SK-N-SH (cell line): ENCODE measurements at places on chromosomes 5 and 9.
A peak's percentile ranks its signal among the peaks of the same experiment; 100 is the strongest.

GRCh38 chr9:27165670-27166069 is 56.6 kb downstream of the TEK start:
- no peak for DNase-seq

- DNase-seq = no peak
Observed at GRCh38 chr9:13597427-13597826, 317.9 kb upstream of the MPDZ start.

DNA sequence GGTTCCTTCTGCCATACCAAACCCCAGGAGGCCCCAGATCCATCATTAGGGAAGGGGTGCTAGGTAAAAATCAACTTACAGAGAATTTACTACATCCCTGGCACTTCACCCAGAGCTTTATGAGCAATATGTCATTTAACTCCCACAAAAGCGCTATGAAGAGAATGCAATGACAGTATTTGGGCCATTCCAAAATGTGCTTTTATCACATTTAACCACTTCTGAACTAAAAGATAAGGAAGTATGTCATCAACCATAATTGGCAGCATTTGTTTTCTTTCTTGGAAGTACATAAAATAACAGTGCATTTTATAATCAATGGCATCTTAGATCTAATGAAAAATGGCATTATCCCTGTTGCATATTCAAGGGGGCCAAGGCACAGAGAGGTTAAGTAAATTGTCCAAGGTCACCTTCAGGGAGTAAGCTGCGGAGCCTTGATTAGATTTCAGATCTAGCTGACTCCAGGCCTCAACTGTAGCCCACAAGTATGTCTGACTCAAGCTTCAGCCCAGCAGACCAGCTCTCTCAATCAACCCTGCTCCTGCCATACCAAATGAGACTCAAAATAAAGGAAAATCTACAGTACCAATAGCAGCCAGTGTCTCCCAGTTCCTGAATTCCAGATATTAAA is 16.5 kb downstream of the SH3TC2 start:
- no peak for DNase-seq

DNA sequence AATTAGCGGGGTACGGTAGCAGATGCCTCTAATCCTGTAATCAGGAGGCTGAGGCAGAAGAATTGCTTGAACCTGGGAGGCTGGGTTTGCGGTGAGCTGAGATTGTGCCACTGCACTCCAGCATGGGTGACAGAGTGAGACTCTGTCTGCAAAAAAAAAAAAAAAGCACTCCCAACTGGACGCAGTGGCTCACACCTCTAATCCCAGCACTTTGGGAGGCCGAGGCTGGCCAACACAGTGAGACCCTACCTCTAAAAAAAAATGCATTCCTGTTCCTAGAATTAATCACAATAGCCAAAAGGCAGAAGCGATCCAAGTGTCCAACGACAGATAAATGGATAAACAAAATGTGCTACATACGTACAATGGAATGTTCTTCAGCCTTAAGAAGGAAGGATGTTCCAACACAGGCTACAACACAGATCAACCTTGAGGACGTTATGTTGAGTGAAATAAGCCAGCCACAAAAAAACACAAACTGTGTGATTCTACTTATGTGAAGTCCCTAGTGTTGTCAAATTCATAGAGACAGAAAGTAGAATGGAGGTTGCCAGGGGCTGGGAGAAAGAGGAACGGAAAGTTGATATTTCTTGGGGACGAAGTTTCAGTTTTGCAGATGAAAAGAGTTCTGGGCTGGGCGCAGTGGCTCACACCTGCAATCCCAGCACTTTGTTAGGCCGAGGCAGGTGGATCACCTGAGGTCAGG is 13.8 kb downstream of the FAM78A start:
- no peak for DNase-seq

DNA sequence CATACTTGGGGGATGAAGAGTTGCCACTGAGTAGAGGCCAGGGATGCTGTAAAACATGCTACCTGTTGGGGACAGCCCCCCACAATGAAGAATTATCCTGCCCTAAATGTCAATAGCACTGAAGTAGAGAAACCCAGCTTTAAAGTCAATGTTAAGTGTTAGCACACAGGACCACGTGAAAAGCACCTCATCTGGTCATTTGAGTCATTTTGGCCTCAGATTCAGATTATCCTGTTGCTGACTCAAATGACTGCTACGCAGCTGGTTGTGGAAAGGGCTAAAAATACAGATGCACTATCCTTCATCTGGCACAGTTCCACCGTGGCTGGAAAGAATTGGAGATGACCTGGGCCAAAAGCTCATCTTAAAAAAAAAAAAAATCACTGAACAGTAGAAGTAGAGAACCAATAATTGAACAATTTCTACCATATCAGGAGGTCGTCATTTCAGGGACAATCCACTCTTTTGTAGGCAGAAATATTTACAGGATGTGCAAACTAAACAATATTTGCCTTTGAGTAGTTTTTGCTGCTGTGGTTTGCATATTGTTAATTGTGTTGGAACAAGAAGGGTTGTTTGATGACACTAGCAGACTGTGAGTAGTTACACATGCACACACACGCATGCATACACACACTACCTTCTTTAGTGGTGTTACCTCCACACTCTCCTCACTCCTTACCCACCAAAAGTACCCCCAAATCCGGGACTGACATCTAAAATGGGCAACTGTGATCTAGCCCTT is 195.3 kb upstream of the KLF9 start:
- DNase-seq = no peak

DNA sequence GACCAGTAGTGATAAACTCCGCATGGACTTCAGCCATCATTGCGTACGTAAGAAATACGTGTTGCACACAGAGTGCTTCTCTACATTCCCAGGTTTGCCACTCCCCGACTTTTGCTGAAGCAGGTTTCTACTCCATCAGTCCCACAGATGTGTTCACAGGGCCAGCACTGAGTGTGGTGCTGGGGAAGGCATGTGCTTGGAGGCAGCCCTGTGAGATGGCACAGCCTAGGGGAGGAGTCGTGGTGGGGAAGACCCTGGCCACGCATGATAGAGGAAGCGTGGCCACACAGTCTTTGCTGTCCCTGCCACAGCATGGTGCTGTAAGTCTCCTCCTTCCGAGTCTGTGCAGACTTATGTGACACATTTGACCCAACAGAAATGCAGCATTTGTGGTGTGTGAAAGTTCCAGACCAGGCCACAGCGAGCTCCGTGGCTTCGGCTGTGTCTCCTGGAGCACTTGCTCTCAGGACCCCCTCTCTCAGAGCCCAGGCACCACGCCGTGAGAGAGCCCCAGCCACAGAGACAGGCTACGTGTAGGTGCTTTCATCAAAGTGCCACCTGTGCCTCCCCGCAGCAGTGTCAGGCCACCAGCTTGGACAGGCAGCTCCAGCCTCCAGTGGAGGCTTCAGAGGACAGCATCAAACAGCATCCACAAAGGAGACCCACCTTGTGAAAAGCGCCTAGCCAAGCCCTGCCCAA is 197.8 kb downstream of the AUH start:
- no peak for DNase-seq

GRCh38 chr9:127336086-127336485 is 60.9 kb upstream of the SLC2A8 start:
- no peak for DNase-seq

- no peak for DNase-seq
Observed at GRCh38 chr9:134639994-134640393, 1.6 kb upstream of the COL5A1 start.

- DNase-seq = no peak
Observed at GRCh38 chr9:122184551-122184950, 24.8 kb downstream of the MORN5 start.

DNA sequence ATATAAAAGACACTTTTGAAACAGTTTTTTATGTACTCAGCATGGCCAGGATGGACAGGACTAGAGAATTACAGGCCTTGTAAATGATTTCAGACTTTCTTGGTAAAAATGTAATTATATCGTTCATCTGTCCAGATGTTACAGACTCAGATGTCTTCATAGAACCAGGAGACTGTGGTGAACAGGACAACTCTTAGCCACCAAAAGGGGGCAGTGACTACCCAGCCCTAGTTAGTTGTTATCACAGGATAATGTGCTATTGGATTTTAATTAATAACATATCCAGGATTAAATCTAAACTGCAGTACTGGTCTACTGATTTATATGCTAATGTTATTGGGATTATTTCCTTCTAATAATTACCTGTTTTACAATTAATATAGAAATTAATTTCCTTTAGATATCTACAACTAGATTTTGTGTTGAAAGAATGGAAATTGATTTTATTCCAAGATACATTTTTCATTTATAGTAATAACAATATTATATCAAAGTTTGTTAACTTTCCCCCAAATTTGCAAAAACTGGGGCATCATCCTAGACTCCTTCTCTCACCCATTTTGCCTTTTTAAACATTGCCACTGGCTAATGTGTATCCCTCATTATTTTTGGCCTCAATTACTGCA is 99.4 kb downstream of the MTREX start:
- peak; percentile 47 for DNase-seq

DNA sequence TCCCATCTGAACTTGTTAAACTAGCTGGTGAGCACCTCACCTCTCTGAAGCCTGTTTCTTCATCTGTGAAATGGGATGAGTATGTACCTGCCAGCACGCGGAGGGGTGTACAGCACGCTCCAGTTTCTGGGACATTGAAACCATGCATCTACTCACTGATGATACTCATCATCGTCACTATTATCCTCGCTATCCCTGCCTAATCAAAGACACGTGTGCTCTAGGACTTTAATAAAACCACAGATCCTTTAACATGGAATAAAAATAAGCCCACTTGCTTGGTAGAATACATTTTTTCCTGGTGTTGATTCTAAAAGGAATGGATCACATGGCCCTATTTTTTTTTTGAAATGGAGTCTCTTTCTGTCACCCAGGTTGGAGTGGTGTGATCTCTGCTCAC is 37.3 kb upstream of the POMT1 start:
- DNase-seq = no peak

GRCh38 chr9:19104515-19105282 is 2.0 kb upstream of the HAUS6 start:
- no peak for DNase-seq

- no peak for DNase-seq
Observed at GRCh38 chr9:32703635-32704034, 68.2 kb upstream of the TAF1L start.

- DNase-seq = no peak
Observed at GRCh38 chr5:144575736-144576135, 405.1 kb downstream of the KCTD16 start.

- DNase-seq = no peak
Observed at GRCh38 chr5:16304846-16305245, 125.3 kb upstream of the MARCHF11 start.

GRCh38 chr9:16172796-16173195 is 620.0 kb downstream of the CCDC171 start:
- DNase-seq = no peak

GRCh38 chr5:119368238-119368630 is 12.4 kb downstream of the TNFAIP8 start:
- DNase-seq = no peak

GRCh38 chr9:114429488-114429887 is 41.7 kb upstream of the AKNA start:
- DNase-seq = no peak

- DNase-seq = peak; percentile 85
Observed at GRCh38 chr5:108749128-108749861, 1.6 kb downstream of the FER start.

DNA sequence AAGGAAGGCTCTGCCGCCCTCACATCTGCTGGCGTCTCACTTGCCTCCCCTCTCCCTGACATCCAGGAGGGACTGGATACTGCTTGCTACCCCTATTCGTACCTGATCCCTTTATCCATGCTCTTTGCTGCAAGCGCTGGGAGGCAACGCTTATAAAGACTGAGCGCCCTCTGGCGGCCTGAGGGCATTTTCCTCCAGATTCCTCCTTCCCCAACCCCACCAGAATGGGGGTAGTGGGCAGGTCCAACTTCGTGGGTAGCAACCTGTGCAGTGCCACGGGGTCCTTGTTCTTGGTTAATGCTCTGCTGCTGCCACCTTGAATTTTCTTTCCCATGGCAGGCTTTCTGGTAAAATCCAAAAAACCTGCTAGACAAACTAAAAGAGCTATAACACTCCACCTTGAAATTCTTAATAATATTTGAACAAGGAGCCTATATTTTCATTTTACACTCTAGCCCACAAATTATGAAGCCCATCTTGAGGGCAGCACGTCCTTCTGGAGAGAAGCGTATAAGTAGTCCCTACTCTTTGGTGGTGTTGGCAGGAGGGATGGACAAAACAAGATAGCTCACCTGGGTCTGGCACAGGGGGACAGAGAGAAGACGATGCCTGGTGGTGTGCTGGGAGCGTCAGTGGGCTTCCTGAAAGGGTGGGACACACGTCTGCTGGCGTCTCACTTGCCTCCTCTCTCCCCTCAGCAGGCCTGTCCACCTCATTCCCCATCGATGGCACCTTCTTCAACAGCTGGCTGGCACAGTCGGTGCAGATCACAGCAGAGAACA is 52.5 kb downstream of the JADE2 start:
- DNase-seq = peak; percentile 90

GRCh38 chr9:75130172-75130571 is 41.9 kb downstream of the OSTF1 start:
- DNase-seq = no peak

DNA sequence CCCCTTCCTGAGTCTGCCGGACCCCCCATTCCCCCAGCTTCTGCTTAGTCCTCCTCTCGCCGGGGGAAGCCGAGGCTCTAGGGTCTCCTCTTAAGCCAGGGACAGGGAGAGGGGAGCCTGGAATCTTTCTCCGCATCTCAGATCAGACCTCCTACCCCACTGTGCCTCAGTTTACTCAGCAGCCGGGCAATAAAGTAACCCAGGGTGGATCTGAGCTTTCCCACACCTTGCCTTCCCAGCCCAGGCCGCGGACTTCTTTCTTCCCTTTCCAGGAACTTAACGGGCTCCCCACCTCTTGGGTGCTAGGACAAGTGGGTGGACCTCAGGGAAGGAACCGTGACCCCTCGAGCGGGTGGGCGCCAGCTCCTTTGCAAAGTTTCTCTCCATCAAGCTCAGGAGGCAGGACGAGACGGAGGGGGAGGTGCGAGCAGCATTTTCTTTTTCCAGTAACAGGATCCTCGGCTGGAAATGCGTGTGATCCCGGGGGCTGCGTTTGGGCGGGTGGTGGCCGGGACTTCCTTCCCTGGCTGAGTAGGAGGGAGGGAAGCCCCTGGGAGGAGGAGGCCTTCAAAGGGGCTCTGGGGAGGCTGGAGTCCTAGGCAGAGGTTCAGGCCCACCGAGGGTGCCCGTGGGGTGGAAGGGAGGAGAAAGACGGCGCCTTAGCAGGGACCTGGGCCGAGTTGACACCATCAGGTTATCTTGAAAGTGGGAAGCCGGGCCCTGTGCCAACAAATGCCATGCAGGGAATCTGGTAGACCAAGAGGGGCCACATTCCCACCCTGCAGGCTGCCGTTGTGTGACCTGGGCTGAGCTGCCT is 795 bp downstream of the DAB2IP start:
- DNase-seq = peak; percentile 52

DNA sequence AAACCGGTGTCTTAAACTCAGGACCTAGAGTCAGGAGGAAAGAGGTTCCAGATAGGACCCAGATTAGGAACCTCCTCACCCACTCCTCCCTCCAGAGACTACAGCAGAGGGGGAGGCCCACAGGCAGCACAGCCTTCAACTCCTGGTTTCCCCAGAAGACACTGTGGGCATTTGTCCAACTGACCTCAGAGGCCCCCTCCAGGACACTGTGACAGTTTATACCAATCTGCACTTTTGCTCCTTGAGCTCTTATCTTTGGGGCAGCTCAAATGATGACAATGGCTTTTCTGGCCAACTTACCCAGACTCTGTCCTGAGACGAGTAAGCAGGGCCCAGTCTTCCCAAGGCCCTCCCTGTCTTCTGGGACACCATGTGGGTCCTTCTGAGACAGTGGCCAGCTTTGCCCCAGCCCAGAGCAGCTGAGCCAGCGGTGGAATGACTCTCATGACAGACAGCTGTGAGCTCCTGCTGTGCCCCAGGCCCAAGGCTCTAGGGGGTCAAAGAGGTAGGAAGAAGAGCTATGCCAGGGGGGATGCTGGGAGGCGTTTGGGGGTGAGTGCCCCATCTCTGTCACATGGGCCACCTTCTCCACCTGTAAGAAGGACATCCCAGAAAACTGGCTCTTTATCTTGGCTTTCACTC is 14.3 kb downstream of the OR2V2 start:
- DNase-seq = no peak
